ENCODE measurements at places on chromosomes 16 and 17.

DNA sequence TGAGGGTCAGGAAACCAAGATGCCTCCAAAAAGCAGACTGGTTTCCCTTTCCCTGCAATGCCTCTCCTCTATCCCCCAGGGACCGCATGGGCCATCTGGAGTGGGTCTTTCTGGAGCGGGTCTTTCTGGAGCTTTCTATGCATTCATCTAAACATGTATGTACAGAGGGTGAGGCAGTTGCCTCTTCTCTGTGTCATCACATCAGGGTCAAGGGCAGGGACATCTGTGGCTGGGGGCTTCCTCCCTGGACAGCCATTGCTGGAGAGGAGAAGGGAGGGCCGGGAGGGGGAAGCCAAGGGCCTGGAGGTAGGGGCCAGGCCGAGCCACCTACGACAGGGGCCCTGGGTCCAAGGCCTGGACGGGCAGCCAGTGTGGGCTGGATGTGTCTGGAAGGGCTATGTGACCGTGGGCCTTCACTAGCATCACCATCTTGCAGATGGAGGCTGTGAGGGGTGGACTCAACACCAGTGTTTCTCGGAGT is 840 bp downstream of the ADCY7 start:
- DNase-seq, result no peak

GRCh38 chr16:14505846-14506245 is 124.2 kb downstream of the PARN start:
- DNase-seq, result no peak

GRCh38 chr16:68642436-68643101 is 2.5 kb upstream of the CDH3 start:
- DNase-seq, result no peak

- DNase-seq, result no peak
Observed at GRCh38 chr17:77736721-77737120, 221.8 kb upstream of the TNRC6C start.

GRCh38 chr16:11063448-11064201 is 119.3 kb downstream of the CLEC16A start:
- no peak for DNase-seq

GRCh38 chr16:70434484-70435260 is 4.2 kb downstream of the ST3GAL2 start:
- no peak for DNase-seq

- no peak for DNase-seq
Observed at GRCh38 chr16:72664056-72664508, 383.8 kb downstream of the ZFHX3 start.

Measured in brain pericyte (primary cell).